ENCODE measurements at places on chromosomes 1 and 21.

- no peak for DNase-seq
Observed at GRCh38 chr1:178145605-178146004, 51.7 kb downstream of the RASAL2 start.

DNA sequence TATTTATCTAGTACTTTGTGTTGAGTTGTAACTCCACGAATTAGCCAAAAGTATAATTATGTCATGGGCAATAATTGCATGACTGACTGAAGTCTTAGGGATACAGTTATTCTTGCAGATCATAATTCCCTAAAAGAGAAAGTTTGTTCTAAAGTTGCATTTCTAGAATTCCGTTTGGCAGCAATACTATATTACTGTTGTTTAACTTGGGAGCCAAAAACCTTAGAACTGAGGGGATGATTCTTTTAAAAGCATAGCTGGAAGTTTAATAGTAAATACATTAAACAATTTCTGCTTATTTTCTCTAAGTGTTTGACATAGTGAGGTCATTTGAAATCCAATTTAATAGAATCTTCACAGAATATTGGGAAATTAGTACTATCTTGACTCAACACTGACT lies 356.4 kb upstream of the ADAMTS5 start:
- DNase-seq, result no peak

DNA sequence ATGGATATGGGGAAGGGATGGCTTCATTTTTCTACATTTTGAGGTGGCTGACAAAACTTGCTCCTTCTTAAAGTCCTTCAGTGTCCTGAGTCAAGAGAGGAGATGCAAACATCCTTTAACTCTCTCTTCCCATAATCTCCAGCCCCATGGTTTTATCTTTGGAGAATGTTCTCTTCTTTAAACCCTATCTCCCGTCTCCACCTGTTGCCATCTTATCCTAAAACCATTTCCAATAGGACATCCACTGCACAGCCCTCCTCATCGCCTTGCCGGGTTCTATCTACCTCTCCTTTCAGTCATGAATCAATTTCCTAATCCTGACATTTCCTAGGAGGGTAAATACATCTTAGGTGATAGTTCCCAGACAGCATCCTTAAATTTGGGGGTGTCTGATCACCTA lies 44.2 kb upstream of the KCNE2 start:
- no peak for DNase-seq

DNA sequence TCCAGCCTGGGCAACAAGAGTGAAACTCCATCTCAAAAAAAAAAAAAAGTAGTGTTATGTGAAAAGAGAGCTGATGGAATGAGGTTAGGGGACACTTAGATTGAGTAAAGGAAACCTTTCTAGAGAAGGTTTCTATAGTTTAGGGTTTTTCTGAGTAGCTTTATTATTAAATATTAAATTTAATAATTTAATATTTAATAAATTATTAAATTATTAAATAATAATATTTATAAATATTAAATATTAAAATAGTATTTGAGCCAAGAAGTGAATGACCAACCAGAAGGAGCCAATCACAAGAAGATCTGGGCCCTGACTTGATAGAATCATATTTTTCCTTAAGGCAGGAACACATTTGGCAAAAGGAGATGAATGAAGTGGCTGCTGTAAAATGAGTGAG lies 50.7 kb downstream of the ALG6 start:
- no peak for DNase-seq

GRCh38 chr1:34115233-34115632 lies 49.8 kb downstream of the CSMD2 start:
- no peak for DNase-seq

- DNase-seq, result no peak
Observed at GRCh38 chr1:219806020-219806419, 122.3 kb downstream of the SLC30A10 start.

DNA sequence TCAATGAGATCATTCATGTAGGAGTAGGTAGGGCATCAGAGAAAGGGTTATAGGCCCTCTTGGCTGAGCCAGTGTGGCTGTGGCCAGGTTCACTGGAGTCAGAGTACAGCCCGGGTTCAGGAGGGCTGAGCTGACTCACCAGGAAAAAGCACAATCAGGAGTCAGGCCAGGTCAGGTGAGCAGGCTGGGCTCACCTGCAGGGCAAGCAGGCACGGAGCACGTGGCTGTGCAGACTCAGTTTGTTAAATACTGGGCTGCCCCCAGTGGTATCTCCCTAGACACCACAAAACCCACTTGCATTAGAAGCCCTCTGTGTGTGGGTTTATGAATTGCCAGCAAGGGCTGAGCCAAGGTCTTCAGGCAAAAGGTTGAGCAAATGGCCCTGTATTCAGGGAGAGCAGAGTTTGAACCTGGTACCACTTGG lies 122.1 kb upstream of the SERBP1 start:
- DNase-seq, result no peak

GRCh38 chr1:204079608-204079999 lies 6.7 kb downstream of the SOX13 start:
- DNase-seq, result no peak

DNA sequence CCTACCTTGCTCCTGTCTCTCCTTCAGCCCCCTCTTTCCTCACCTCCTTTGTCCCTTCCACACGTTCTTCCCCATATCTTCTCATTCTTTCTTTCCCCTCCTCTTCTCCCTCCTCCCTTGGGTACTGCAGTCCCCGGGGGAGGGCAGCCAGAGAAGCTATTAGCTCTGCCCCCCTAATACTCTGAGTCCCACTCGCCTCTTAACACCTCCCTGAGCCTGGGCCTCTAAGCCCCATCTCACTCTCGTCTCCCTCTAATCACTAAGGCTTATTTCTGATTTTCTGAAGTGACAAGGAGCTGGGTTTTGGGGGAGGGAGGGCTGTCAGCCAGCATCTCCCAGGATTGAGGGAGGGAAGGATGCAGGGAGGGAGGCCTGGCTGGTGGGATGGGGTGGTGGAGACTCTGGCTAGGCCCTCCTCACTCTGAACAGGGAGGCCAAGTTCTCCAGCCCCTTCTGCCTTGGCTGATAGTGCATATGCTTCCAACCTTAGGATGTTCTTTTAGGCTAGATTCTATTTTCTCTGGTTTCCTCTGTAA lies 25.6 kb upstream of the DMBX1 start:
- no peak for DNase-seq

GRCh38 chr1:185652348-185652747 lies 81.8 kb upstream of the HMCN1 start:
- DNase-seq, result peak; percentile 36

- DNase-seq, result peak; percentile 45
Observed at GRCh38 chr21:36079010-36079649, 9.3 kb downstream of the CBR1 start.

DNA sequence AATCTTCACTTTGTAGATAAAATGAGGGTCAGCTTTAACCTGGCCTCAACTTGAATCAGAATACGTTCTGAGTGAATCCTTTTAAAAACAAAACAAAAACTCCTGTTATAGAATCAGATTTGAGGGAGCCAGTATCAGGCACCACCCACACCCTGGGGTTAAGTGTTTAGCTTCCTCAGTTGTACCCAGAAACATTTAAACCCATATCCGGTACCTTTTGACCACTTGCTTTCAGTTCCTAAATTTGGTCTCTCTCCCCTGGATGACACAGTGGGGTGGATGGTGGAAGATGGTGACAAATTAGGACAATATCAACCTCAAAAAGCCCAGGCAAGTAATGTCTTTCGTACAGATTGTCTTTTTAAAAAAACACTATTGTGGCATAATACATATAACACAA lies 10.4 kb downstream of the KLHDC7A start:
- no peak for DNase-seq

- no peak for DNase-seq
Observed at GRCh38 chr1:111097356-111098099, 42.4 kb downstream of the DRAM2 start.

- DNase-seq, result no peak
Observed at GRCh38 chr1:6495540-6496364, 4.3 kb upstream of the PLEKHG5 start.

DNA sequence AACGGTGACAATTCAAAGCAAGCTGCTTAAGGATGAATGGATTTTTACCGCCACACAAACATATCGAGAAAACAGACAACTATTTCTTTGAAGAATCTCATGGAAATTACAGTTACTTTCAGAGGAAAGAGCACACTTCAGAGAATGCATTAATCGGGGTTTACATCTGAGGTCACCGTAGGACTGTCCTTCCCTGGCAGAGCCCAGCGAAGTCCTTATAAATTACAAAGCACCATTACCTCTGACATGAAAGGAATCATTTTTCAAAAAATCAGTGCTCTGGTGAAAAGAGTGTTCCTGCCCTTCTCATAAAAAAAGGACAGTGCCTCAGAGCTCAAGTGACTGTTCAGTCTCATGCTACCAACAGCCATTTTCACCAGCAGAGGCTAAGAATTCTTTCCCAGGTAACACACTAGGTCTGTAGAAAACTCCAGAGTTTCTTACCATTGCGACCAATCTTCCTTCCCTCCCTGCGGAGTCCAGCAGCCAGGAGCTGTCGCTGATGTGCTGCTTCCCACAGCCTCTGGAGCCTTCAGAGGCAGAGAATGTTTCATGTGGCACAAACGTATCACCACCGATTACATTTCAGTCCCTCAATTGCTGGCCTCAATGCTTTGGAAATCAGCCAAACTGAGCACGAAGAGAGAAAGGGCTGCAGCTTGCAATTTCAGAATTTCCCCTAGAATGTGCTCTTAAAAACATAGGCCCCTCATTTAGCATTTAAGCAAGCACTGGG lies 75.4 kb downstream of the PLD5 start:
- DNase-seq, result no peak

- peak; percentile 91 for DNase-seq
Observed at GRCh38 chr1:116724765-116725375, 29.4 kb upstream of the CD2 start.

DNA sequence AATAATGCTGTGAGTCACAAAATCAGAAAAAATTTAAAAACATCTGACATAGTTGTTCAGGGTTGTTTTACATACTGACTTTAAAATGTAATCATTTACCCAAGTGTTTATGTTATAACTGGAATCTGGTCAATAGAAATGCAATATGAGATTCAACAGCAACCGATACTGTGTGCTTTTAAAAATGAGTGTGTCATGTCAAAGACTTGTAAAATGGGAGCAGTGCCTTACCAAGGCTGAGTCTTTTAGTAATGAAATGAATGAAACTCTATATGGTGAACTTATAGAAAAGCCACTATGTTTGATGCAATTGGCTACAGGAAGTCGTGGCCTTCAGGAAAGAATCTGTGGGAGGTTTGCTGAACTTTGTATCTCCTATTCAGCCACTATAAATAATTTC lies 570.2 kb downstream of the DPYD start:
- no peak for DNase-seq

DNA sequence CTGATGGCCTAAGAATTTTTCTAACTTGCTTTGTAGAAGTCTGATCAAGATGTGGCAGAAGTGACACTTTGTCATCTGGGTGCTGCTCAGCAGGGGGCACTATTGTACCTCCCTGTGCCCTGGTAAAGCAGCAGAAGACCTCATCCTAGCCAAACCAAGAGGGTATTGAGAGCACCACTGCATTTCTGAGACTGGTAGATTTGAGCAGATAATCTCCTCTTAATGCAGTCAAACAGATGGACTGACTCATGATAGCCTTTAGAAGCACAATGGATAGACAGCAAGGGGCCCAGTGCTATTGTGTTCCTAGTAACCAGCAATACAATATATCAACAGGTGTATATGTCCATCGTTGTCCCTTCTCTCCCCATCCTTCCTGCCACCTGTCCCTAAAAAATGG lies 5.7 kb downstream of the TPM3 start:
- peak; percentile 84 for DNase-seq

GRCh38 chr1:44250068-44250781 lies 37.0 kb downstream of the DMAP1 start:
- DNase-seq, result no peak

DNA sequence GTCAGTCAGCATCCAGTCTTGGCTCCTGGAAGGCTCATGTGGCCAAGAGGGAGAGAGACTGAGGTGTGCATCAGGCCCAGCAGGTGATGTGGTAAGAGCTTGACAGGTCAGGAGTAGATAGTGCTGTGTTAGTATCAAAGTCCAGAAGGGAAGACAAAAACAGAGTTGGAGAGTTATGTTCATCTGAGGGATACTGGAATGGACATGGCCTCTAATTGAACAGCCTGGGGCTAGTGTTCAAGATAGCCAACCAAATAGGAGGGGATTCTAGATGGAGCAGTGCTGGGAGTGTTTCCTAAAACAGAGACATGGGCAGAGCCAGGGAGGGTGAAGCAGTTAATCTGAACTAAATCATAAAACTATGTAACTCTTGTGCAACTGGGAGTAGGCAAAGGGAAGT lies 120.7 kb upstream of the MARK1 start:
- DNase-seq, result no peak

DNA sequence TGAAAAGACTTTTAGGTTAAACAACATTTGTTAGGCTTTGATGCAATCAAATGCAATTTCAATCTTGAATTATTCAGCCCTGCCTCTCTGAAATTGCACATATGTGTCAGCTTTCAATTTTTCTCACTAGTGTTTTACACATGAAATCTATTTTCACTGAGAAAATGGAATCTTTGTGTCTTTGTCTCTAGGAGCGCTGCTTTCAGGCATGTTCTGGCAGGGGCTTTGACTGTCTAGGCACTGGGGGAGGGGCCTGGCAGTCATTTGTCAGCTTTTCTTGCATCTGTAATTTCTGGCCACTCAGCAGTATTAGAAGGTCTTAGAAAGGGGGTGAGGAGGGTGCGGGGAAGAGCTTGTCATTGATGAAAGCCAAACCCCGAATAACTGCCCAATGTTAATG lies 264.4 kb downstream of the PTPRC start:
- no peak for DNase-seq

GRCh38 chr1:162213281-162213912 lies 143.9 kb downstream of the NOS1AP start:
- DNase-seq, result no peak

DNA sequence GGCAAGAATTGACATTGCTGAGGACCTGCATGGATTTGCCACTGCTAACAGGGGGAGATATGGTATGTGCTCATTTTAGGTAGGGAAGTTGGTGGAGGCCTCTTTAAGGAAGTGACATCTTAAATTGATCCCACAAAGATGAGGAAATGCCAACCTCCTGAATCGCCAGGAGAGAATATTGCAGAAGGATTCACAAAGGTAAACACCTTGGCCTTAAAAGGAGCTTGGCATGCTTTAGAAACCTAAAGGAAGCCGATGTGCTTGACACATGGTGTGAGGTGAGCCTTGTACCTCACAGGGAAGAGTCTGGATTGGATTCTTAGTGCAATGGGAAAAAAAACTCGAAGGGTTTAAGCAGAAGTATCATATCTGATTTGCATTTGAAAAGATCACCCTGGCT lies 470.5 kb upstream of the DAB1 start:
- DNase-seq, result no peak

DNA sequence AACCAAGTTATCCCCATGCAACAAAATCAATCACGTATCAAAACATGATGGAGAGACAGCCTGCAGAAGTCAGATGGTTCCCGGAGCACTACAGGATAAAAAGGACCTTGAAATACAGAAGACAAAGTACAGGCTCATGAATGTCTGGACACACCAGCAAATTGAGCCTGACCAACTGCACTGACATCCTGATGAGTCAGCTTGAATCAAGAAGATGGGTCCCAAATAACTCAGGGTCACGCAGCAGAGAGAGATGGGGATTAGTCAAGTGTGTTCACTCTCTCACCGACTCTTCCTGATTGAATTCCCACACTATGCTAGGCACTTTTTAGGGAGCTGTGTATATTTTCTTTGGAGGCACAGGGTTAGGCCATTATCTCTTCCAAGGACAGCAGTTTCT lies 71.1 kb upstream of the DIRAS3 start:
- no peak for DNase-seq

All from hematopoietic multipotent progenitor cell treated with erythropoietin and hydrocortisone succinate and interleukin-3 and kit ligand, for 6 days (in vitro differentiated cells).